ENCODE measurements at places on chromosomes 3 and 15. TPM values are rescaled to one million over a fixed set of nuclear protein-coding genes. Genes with fewer than 3 reads are reported as not detected.

- DNase-seq: peak; percentile 84
Measured at GRCh38 chr3:186097663-186098451, 11.0 kb downstream of the ETV5 start.

STARD9 gene
- total RNA-seq: 7.4 TPM

ZKSCAN7 gene
- 4.1 TPM for total RNA-seq

DNA sequence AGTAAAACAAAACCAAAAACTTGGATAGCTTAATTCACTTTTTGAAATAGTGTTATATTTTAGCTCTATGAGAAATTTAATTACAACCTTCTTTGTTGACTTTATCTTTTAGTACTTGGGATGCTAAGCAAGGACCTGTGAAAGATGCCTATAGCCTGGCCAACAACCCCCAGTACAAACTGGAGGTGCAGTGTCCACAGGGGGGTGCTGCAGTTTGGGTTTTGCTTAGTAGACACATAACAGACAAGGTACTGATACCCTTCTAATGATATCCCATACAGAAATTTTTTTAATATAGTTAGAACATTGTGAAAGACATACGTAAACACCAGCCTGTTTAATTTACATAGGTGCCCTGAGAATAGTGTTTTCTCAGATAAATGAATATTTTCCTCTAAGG is 35.3 kb downstream of the CAPN7 start:
- DNase-seq: no peak

- no peak for DNase-seq
Measured at GRCh38 chr15:101070502-101071273, 151.5 kb downstream of the LRRK1 start.

GOLGA6B gene
- total RNA-seq: not detected

- DNase-seq: no peak
Measured at GRCh38 chr3:119177321-119177720, 3.9 kb downstream of the UPK1B start.

DNA sequence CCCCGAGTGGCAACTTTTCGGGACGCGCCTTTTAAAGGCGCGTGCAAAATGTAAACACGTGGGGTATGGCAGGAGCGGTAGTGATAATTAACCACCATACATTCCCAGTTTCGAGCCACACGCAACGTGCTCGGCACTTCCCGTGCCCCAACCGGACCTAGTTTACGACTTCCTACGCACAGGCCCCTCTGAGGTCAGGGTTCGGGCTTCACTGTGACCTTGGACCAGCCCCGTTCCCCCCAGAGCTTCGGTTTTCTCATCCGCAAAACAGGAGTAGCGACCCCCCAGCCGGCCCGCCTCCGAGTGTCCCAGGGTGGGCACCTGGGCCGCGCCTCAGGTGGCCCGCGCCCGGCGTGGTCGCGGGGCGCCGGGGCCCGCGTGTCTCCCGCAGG is 451 bp downstream of the CHCHD4 start:
- no peak for DNase-seq

DNA sequence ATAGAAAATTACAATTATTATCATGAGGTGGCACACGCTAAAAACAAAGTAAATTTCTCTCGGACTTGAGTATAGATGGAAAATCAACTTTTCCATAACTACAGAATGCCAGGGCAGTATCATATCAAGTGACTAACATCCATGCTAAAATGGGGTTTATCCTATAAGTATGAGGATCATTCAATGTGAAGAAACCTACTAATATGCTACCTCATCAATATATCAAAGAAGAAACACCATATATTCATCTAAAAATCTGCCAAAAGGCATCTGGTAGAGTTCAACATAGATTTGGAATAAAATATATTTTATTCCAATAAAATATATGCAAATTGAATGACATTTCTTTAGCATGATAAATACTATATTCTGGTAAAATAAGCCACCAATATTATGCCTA is 894.4 kb downstream of the MCTP2 start:
- no peak for DNase-seq

PLSCR2 gene
- total RNA-seq: not detected

WDR93 gene
- 0.05 TPM for total RNA-seq

PPP1R2 gene
- total RNA-seq: 75.1 TPM

ANKUB1 gene
- total RNA-seq: 0.31 TPM

GRCh38 chr15:95558916-95559315 is 771.6 kb upstream of the NR2F2 start:
- DNase-seq: no peak

DNA sequence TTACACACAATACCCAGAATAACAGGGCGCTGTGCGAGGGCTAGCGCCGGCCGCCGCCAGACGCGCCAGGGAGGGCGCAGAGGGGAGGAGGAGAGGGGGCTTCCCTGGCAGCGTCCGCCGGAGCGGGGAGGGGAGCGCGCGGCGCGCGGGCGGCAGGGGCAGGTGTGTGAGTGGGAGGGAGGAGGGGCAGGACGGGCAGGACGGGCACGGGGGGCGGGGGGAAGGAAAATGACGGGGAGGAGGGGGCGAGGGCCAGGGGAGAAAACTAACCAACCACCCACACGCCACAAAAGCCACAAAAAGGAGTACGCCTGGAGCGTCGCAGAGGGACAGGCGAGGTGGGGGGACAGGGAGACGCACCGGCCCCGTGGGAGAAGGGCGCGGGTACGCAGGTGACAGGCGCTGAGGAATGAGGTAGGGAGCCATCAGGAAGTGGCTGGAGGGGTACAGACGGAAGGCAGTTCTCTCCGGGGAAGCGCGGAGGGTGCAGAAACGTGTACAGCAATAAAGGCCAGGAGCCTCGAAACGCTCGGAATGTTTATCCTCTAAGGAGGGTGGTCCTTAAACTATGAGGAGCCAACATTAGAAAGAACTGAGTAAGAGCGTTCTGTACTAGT is 610 bp upstream of the SATB1 start:
- no peak for DNase-seq

DNA sequence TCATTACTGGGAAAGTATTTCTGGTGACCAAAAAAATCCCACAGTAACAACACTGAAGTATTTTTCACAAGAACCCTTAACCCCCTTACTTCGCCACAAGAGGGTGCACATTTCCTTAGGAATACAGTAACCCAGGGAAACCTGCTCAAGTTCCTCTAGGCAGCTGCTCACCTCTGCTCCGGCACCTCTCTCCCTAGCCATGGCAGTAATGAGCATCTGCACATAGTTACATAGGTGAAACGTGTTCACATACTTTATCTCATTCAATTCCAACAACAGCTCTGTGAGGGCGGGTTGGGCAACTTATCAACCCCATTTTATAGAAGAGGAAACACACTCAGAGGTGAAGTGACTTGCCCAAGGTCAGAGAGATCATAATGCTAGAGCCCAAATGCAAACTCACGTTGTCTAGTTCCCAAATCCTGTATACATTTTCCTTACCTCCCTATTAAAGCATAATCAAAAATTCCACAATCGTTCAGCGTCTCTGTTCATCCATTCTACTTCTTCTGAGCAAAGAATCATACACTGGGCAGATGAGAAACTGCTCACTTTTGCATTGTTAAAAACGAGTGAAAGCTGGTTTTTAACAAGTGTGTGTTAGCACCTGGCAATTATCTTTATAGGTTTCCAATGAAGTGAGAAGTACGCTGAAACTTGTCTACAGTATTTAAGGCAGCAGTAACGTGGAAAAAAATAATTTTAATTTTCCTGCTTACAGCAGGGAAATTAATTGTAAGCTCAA is 90.7 kb downstream of the IGF2BP2 start:
- peak; percentile 58 for DNase-seq

DNA sequence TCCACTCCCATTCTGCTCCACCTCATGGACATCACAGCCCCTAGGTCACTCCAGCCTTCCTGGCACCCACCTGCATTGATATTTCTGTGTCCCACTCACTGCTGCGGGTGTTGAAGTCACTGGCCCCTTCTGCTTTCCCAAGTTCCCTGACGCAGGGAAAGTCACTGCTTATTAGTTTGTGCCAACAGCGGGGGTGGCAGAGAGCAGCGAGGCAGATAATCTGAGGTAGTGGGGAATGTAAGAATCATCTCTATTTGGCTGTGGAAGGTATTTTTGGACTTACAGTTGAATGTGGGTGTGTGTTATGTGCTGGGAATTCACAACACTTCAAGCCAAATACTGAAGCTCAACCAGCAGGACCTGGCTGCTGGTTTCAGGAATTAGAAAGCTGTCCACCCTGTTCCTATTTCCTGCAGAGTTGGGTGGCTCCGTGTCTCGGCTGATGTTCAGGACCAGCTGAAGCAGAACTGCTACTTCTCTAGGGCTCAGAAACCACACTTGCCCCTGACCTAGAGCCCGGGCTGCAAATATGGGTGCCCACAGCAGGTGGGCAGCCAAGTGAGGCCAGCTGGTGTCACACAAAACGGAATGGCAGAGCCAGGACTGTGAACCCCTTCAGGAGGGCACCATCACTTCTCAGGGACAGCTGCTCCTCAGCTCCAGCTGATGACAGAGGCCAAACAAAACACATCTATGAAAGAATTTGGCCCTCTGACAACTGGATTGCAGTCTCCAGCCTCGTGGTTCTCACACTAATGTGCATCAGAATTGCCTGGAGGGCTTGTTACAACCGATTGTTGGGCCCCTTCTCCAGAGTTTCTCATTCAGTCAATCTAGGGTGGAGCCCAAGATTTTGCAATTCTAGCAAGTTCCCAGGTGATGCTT is 57.7 kb downstream of the SEMA5B start:
- DNase-seq: no peak

DNA sequence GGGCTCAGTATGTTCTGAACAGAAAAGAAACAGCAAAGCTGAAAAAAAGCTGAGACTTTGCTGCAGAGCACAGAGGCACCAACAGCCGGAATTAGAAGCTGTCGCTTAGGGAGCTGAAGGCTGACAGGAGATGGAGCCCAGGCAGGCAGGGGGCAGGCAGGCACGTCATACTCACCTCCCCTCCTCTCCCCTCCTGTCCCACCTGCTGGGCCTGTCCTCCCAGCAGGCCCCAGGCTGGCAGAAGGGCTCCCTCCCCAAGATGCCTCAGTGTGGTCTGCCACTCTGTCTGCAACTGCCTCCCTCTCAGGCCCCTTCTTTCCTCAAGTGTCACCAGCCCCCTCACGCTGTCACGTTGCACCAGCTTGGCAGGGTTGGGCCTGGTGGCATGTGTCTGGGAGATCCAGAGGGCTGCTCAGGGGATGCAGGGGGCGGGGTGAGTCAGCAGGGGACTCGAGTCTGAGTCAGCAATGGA is 3.2 kb upstream of the ANKRD63 start:
- no peak for DNase-seq

- no peak for DNase-seq
Measured at GRCh38 chr3:124116906-124117305, 125.0 kb upstream of the ROPN1 start.

ZNF80 gene
- total RNA-seq: not detected

- DNase-seq: no peak
Measured at GRCh38 chr3:14879211-14879874, 60.6 kb downstream of the FGD5 start.

DNA sequence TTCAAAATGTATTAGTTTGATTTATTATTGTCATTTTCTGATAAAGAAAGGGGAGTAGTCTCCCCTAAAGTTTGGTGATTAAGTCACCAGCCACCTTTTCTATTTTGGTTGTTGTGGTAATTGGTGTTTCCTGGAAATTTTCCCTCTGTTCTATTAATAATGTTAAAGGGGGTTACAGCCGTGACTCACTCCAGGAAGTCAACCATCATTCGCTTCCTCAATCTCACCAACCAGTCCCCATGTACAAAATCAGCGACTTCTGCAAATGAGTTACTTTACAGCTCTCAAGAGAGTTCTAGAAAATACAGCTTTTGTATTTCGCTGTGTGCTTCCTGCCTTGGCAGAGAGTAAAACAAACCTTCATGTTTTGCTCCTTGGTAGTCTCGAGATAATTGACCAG is 285.1 kb downstream of the LPP start:
- no peak for DNase-seq

DNA sequence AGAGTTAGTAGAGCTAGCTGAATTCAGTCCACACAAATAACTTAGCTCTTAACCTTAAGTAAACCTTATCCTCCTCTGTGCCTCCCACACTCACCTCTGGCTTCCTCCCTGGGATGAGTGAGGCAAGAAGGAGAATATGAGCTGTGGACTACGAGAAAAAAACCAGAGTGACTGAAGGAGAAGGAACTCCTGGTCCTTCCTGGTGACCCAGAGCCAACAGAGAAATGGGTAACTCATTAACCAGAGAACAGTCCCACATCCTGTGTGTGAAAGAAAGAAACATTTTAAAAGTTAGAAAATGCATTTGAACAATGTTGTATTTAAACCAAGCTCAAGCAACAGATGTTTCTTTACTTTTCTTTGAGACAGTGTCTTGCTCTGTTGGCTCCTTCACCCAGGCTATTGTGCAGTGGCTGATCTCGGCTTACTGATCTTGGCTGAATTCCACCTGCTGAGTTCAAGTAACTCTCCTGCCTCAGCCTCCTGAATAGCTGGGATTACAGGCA is 27.5 kb upstream of the FAM81A start:
- DNase-seq: no peak

- DNase-seq: no peak
Measured at GRCh38 chr3:141164852-141165251, 66.8 kb upstream of the PXYLP1 start.

GRCh38 chr15:80977627-80978036 is 12.0 kb downstream of the MESD start:
- no peak for DNase-seq

ANKRD34C gene
- not detected for total RNA-seq

DNA sequence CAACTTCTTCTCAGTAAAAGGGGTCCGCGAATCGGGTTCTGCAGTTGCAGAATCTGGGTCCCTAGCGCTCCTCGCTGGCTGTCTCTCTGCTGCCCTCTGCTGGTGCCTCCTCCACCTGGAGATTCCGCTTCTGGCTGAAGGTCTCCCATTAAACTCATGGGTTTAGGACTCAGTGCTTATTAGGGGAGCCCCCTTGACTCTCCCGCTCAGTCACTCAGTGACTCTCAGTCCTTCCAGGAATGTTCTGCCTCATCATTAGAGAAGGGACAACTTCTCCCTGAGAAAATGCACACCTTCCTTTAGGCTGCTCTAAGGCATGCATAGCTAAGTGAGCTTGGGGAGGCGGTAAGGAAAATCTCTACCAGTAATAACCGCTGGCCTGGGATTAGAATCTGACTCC is 7.1 kb downstream of the CPN2 start:
- DNase-seq: peak; percentile 55

GRCh38 chr15:31458596-31459399 is 132.2 kb downstream of the KLF13 start:
- peak; percentile 10 for DNase-seq

GRCh38 chr15:91445695-91446228 is 345.7 kb downstream of the SV2B start:
- DNase-seq: no peak

PRR20G gene
- not detected for total RNA-seq

- no peak for DNase-seq
Measured at GRCh38 chr3:100682056-100682853, 27.0 kb upstream of the TFG start.

VIPR1 gene
- total RNA-seq: not detected

KLHL6 gene
- not detected for total RNA-seq

GRCh38 chr15:58457466-58457965 is 25.7 kb downstream of the LIPC start:
- peak; percentile 87 for DNase-seq

COLQ gene
- total RNA-seq: not detected

GRCh38 chr3:133949438-133949837 is 53.8 kb upstream of the RAB6B start:
- DNase-seq: no peak

SCAANT1 gene
- not detected for total RNA-seq

- no peak for DNase-seq
Measured at GRCh38 chr3:61650276-61650675, 88.9 kb downstream of the PTPRG start.

KCNAB1 gene
- not detected for total RNA-seq
